Calu3 (cell line): ENCODE measurements at places on chromosomes 3 and 15.

- no peak for DNase-seq
These were observed 34.8 kb downstream of the ATG7 start for GRCh38 chr3:11306817-11307589.

DNA sequence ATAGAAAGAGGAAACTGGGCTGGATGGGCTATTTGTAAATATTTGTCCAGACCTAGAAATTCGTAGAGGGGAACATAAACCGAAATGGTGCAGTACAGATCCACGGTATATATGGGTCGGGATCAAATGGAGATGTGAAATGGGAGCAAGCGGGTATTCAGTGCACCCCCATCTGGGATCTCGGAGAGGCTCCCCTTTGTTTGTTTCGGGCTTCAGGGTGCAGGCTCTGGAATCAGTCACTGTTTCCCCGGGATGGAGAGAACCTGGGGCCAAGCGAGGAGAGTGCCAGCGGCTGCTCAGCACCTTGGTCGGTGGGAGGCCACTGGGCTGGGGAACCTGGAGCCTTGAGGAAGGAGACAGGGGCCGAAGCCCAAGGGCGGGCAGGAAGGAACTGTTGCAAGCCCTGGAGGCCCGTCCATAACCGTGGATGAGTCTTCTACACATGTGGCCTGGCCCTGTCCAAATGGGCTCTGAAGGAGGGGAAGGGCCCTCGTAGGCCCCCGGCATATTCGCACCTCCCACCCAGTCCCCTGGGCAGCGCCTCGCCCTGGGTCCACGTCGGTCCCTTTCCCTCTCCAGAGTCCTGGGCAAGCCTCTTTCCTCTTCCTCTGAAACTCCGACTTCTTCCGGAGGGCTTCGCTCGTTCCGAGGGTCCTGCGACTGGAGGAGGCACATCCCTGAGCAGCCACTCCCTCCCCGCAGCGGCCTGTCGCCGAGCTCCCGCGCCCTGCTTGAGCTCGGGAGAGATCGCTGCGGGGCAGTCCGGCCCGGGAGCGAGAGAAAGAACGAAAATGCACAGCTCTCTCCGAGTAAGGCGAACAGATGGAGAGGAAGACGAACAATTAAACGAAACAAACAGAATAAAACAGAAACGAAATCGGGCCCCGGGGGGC lies 3.0 kb downstream of the ISL2 start:
- no peak for DNase-seq

DNA sequence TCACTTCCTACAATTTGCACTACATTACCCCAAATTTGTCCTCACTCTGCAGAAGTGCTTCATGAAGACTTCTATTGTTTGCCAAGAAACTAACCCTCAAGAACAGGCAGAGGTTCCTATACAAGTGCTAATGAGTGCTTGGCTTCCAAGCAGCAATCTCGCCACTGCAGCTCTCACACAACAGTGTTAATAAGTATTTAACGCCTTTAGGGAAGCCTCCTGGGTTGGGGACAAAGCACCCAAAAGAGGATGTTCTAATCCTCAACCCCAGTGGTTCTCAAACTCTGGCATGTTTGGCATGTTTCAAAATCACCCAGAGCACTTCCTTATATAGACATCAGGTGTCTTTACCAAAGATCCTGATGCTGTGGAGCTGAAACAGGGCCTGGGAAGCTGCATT lies 64.6 kb downstream of the ZIC4 start:
- no peak for DNase-seq

DNA sequence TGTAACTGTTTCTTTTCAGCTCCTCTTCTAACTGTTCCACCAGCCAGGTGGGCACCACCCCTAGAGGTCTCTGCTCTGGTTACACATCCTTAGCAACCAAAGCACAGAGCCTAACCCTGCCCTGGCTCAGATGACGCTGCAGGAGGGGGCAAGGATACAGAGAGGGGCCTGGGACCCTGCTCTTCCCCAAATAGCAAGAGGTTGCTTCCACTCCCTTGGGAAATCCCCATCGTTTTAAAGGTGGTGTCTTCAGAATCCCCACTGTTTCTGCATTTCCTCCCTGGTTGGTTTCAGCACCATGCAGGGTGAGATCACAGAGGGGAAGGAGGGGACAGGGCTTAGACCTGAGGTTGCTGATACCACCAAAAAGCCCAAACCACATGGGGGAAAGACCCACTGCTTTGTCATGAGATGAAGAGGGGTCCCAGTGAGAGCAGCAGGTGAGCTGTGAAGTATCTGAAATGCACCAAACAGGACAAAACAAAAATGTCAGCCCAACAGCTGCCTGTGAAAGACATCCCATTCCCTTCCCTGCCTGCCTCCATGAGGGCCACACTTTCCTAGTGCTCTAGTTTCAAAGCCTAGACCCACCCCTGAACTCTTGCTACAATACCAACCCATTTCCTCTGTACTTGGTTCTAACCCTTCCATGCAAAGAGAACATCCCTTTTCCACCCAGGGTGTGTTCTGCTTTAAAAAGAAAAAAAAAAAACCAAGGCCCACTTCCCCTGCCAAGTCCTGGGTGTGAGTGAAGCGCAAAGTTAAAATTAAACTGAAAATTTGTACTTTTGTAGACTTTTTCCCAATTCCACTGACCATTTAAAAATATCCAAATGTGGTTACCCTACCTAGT lies 29.0 kb downstream of the ANP32A start:
- no peak for DNase-seq

DNA sequence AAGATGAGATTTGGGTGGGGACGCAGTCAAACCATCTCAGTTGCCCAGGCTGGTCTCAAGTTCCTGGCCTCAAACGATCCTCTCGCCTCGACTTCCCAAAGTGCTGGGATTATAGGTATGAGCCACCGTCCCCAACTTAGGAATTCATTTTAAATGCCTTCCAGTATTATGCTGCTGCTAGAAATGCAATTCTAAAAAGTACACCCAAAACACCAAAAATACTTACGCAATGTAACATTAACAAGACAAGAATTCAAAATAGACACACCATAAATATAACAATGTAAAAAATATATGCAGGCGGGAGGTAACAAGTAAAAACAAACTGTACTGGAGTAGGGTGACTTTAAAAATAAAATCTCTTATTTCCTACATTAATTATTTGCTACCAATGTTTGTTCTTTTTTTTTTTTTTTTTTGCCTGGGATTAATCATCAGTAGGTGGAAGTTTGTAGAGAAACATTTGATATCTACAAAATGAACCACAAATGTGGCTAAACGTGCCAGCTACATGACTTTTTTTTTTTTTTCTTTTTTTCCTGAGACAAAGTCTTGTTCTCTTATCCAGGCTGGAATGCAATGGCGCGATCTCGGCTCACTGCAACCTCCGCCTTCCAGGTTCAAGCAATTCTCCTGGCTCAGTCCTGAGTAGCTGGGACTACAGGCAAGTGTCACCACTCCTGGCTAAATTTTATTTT lies 56.8 kb downstream of the SETMAR start:
- DNase-seq, result no peak

DNA sequence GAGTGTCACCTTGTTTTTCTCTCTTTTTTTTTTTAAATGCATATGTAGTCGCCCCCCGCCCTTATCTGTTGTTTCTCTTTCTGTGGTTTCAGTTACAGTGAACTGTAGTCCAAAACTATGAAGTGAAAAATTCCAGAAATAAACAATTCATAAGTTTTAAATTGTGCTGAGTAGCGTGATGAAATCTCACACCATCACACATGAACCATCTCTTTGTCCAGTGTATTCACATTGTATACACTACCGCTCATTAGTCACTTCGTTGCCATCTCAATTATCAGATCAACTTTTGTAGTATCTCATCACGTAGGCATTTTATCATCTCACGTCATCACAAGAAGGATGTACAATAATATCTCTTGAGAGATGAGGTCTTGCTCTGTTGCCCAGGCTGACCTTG lies 62.5 kb upstream of the MLF1 start:
- DNase-seq, result no peak

GRCh38 chr15:52537459-52537858 lies 8.8 kb upstream of the MYO5A start:
- DNase-seq, result no peak

DNA sequence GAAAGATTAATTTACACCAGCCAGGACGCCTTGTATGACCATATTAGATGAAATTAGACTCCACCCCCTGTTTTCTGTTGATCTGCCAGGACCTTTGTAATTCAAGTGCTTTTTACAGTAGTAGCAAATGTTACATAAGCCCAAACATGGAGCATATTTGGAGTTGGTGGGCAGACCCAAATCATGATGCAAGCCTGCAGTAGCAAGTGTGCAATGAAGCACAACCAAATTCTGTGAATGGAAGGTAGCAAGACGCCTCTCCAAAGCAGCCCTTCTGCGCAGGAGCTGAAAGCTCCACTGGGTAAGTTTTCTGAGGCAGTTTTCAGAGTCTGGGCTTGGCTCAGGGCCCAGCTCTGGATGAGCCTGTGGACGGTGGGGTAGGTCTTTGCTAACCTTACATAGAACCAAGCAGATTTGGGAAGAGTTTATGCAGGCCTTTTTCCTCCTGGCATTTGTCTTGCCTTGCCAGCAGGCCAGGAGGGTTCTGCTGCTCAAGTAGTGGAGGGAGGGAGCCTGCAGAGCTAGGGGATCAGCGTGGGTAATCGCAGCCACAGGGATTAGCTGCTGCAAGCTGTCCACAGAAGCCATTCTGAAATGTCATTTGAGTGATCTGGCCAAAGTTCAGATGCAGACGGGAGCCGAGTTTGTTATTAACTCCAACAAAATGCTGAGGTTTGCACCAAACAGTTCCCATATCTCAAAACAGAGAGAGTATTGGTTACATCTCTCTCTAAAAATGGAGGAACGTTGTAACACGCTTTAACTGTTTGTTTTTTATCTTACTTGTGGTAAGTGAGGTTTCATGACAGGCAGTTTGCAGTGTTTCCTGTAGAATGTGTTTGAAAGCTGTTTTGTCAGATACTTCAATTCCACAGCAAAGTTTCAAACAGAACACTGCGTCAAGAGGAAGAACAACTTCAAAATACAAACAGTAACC lies 55.4 kb downstream of the PSMD6 start:
- DNase-seq, result peak; percentile 22

DNA sequence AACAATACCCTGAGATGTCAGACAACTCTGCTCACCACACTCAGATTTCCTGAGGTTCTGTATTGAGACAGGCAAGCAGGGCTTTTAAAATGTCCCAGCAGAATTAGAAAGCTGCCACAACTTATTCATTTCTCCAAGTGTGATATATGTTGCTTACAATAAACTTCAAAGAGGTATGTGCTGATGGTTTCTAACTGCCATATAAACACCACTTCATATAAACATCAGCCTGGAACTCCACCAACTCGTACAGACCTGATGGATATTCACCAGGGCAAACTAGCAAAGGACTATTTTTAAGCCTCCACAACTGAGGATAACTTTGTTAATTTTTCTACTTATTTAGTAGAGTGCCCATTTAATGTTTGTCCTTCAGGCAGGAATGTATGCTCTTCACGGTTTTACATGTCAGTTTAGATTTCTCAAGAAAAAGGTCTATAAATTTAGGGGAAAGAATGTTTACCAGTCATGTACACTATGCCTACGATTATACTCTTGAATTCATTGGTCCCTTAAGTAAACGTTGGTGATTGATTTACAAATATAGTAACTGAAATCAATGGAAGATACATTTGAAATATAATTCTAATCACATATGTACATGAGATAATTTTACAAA lies 109.6 kb upstream of the ABI3BP start:
- no peak for DNase-seq

DNA sequence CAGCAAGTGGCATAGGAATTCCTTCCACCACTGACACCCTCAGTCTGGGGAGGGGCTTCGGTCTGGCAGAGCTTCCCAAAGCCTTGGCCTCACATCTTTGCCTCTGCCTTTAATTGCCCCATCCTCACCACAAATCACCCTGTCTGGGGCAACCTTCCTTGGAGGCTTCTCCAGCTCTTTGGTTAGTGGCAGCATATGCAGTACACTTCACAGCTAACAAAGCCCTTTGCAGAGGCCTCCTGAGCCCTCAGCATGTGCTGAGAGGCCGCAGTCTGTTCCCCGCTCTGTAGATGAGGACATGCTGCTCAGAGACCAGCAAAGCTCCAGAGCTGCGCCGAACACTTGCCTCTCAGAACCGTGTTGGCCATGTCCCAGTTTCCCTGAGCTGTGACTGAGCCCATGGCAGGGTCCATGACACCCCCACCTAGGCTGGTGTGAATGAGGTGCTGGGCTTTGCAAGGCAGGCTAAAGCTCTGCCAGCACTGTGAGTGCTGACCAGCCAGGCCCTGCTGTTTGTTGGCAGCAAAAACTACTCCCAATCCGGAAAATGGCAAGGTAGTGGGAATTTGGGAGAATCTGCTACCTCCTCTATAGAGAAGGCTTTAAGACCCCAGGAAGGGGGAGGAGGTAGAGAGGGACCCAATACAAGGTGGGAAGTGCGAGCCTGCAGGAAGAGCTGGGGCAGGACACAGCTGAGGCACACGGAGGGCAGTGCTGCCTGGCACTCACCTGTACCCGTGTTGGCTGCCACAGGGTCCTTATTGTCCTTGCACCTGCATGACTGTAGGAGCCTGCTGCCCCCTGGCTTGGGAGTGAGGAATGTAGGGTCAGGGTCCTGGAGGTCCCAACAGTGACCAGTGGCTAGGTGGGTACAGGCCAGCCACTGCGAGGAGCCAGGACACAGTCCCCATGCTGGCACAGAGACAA lies 8.4 kb upstream of the KLF15 start:
- no peak for DNase-seq

DNA sequence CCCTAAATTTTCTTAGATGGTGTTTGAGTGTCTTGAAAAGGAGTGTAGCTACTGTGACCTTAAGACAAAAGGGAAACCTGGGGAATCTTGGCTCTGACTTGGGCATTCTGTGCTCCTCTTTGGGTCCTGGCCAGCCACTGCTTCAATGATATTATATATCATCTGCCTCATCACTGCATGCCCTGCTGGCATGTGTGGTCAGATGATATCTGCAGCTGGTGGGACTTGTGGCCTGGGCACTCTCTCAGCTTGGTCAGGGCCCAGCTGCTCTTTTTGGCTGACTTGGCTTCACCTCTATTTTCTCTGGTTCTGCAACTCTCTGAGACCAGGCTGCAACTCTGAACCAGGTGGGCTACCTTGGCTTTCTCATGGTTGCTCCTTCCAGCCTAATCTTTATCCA lies 446.1 kb upstream of the RARB start:
- no peak for DNase-seq

DNA sequence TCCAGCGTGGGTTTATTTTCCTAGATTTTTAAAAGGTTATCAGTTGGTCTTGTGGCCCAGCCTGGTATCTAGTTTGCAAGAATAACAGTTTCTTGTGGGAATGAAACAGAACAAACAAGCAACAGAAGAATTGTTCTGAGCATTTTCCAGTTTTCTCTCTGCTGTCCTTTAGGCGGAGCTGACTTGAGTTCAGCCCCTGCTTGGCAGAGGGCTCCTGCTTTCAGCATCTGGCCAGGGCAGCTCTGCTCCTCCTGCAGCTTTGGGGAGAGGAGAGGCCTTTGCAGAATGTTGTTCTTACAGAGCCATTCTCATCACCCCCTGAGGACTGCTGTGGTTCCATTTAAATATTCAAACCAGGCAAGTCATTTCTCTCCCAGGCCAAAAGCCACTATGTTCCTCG lies 117.7 kb downstream of the ALDH1A2 start:
- DNase-seq, result no peak
